ENCODE measurements at places on chromosomes 13 and 19. TPM values are rescaled to one million over a fixed set of nuclear protein-coding genes. Genes with fewer than 3 reads are reported as not detected.

The LILRA2 gene
- total RNA-seq: not detected

The TMEM145 gene
- total RNA-seq: not detected

The ZNF681 gene
- total RNA-seq: 4.6 TPM

The PSG3 gene
- not detected for total RNA-seq

The RFPL4AL1 gene
- not detected for total RNA-seq

The KCNJ14 gene
- total RNA-seq: 0.87 TPM

The IL4I1 gene
- total RNA-seq: 4.2 TPM

The ADGRE1 gene
- 1.5 TPM for total RNA-seq

The LRRC8E gene
- not detected for total RNA-seq

The S1PR5 gene
- total RNA-seq: not detected

The IZUMO4 gene
- 9.9 TPM for total RNA-seq

The GJA3 gene
- 0.10 TPM for total RNA-seq

The POLRMT gene
- 52.3 TPM for total RNA-seq

The ENOX1 gene
- total RNA-seq: 0.07 TPM

The IL11 gene
- 0.27 TPM for total RNA-seq

The ITPKC gene
- total RNA-seq: 4.8 TPM

The CCNA1 gene
- 0.83 TPM for total RNA-seq

The CEACAM7 gene
- not detected for total RNA-seq

The LRRC63 gene
- 1.0 TPM for total RNA-seq

The SIGLECL1 gene
- total RNA-seq: not detected

The SIRT2 gene
- 47.1 TPM for total RNA-seq

The RYR1 gene
- total RNA-seq: 1.0 TPM

The ZSCAN5A gene
- total RNA-seq: 9.3 TPM
